T-cell (primary cell): ENCODE measurements at places on chromosomes 2 and 18. TPM values are rescaled to one million over a fixed set of nuclear protein-coding genes. Genes with fewer than 3 reads are reported as not detected.

The ANKRD30B gene
- not detected for total RNA-seq

DNA sequence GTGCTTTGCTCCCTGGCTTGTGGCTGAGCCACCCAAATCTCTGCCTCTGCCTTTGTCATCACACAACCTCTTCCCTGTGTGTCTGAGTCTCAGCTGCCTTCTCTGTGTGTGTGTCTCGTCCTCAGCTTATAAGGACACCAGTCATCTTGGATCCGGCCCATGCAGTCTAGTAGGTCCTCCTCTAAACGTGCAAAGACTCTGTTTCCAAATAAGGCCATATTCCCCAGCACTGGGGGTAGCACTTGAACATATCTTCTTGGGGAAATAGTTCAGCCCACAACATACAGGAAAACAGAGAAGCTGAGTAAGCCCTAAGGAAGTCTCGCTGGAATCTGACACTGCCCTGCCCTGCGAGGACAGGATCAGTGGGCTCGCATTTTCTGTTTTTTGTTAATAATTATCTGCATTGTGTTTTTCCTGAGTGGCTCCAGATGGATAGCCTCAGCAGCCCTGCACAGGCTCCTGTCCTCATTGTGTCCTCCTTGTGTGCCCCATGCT, 42.1 kb downstream of the MTCL1 start:
- H3K27ac ChIP-seq: no peak overlapping the region
- H3K36me3 ChIP-seq: no peaks in the 10 kb centered on the region
- H3K4me3 ChIP-seq: no peak overlapping the region

The ST6GAL2 gene
- total RNA-seq: 0.10 TPM

The SPRED2 gene
- 1.2 TPM for total RNA-seq

The DOK6 gene
- 0.03 TPM for total RNA-seq

The GALR1 gene
- not detected for total RNA-seq

DNA sequence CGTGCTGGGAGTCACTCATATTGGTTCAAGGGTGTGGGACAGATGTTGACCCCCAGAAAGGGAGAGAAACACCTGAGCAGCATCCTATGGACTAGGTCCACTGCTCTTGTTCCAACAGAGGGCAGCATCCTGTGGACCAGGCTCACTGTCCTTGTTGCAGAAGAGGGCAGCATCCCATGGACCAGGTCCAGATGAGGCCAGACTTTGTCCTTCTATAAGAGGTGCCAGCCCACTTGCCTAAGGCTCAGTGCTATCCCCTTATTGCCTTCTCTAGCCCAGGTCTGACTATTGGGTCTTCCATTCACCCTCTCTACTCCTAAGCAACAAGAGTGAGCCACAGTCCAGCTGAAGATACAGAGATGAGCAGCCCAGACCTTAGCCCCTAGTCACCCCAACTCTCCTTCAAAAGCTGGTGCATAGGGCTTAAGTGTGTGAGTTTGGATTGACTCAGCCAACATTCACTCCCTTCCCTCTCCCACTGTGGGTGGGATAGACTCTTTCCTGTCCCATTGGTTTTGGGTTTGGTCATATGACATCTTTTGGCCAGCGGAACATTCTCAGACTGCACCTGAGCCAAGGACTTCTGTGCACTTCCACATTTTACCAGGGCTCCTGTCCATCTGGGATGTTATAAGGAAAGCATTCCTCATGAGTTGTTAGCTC, 132.4 kb upstream of the GPC1 start:
- H3K27ac ChIP-seq: no peak overlapping the region
- H3K4me1 ChIP-seq: no peaks in the 10 kb centered on the region
- peaks cover 49% of the 10 kb centered on the region for H3K27me3 ChIP-seq
- DNase-seq: no peak
- no peaks in the 10 kb centered on the region for H3K36me3 ChIP-seq
- H3K4me3 ChIP-seq: no peak overlapping the region

The KCNK3 gene
- total RNA-seq: not detected

The NMUR1 gene
- 3.0 TPM for total RNA-seq

DNA sequence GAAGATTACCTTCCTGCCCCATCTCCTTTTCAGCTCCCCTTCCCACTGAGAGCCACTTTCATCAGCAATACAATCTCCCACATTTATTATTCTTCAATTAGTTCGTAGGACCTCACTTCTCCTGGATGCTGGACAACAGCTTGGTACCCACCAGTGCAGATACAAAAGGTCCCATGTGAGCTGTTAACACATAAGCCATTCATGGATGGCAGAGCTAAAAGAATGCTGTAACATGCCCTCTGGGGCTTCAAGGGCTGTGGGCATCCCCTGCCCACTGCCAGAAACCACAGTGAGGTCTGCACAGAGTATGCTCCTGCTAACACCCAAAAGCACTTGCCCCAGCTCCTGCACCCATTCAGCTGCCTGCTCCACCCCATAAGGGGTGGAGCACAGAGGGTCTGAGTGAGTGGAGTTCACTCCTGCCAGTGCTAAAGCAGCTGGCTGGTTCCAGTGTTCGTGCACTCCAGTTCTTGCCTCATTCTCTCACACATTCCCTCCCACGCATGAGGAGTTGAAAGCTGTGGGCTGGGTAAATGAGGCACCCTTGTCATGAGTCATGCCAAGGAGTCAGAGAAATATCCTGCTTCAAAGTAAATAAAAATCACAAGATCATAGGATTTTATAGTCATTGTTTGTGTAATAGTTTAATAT, 305.9 kb upstream of the TMEFF2 start:
- no peaks in the 10 kb centered on the region for H3K36me3 ChIP-seq
- H3K27me3 ChIP-seq: no peaks in the 10 kb centered on the region
- H3K27ac ChIP-seq: no peak overlapping the region
- H3K4me1 ChIP-seq: no peaks in the 10 kb centered on the region
- no peak overlapping the region for H3K4me3 ChIP-seq
- no peak for DNase-seq

The LYG1 gene
- total RNA-seq: 3.3 TPM

DNA sequence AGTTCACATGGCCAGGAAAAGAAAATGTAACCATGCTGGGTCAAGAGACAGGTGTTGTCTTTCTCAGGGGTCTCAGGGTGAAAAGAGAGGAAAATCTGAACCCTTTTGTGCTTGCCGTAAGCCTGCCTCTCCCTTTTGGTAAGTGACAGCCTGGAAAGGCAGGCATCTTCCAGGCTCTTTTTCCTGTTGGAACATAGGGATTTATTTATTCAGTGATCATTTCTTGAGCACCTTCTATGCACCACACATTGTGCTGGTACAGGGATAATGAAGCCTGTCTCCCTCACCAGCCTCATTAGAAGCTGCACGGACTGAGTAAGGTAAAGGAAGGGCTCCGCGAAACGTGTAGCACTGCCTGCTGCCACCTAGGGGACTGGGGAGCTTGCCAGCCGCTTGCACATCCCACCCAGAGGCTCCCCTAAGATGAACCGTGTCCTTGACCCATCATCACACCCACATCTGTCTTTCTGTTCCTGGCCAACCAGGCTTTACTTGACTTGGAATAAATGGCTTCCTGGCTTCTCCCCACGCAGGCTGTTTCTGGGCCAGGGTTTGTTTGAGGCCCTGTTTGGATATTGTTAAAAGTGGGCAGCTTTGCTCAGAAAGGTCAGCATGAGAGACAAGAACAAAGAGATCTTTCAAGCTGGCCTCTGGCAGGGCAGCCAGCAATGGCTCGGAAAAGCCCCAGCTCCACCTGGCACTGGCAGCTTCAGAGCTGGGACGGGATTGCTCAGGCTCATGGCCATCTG, 73.3 kb upstream of the MCFD2 start:
- peaks cover 12% of the 10 kb centered on the region for H3K4me1 ChIP-seq
- no peaks in the 10 kb centered on the region for H3K27me3 ChIP-seq
- DNase-seq: no peak

The RESP18 gene
- not detected for total RNA-seq

- H3K4me3 ChIP-seq: no peak overlapping the region
- peak; percentile 66 for DNase-seq
- no peaks in the 10 kb centered on the region for H3K4me1 ChIP-seq
- H3K36me3 ChIP-seq: peaks cover 19% of the 10 kb centered on the region
- H3K27me3 ChIP-seq: no peaks in the 10 kb centered on the region
These were observed 39.2 kb downstream of the BIN1 start for GRCh38 chr2:127067620-127068350.

- DNase-seq: no peak
- H3K4me1 ChIP-seq: no peaks in the 10 kb centered on the region
- no peaks in the 10 kb centered on the region for H3K27me3 ChIP-seq
These were observed 224.5 kb downstream of the SLC4A3 start for GRCh38 chr2:219851801-219852481.

The EPB41L3 gene
- total RNA-seq: 3.6 TPM

DNA sequence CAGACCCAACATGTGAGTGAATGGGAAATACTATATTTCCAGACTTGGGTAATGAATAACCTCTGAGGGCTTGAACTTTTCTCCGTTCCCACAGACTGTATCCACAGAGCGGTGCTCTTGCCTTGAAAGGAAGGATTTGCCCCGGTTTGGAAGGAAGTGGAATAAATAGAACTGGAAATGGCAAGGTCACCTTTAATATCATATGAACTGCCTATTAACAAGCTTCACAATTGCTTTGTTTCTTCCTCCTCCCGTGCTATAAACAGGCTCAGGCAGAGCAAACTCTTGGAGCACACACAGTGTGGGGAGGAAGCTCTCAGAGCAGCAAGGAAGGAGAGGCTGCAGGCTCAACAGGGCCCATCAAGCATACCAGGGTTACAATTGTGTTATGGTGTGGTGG, 28.5 kb upstream of the DARS1 start:
- H3K4me3 ChIP-seq: no peak overlapping the region
- H3K36me3 ChIP-seq: no peaks in the 10 kb centered on the region
- peaks cover 3% of the 10 kb centered on the region for H3K4me1 ChIP-seq
- H3K27me3 ChIP-seq: no peaks in the 10 kb centered on the region

- no peaks in the 10 kb centered on the region for H3K36me3 ChIP-seq
- no peak for DNase-seq
- H3K27ac ChIP-seq: no peak overlapping the region
- H3K27me3 ChIP-seq: no peaks in the 10 kb centered on the region
These were observed 404.8 kb upstream of the ACVR2A start for GRCh38 chr2:147439986-147440385.

- no peaks in the 10 kb centered on the region for H3K36me3 ChIP-seq
- H3K4me1 ChIP-seq: no peaks in the 10 kb centered on the region
- H3K4me3 ChIP-seq: no peak overlapping the region
These were observed 8.7 kb upstream of the RPRD1A start for GRCh38 chr18:36075862-36076587.

DNA sequence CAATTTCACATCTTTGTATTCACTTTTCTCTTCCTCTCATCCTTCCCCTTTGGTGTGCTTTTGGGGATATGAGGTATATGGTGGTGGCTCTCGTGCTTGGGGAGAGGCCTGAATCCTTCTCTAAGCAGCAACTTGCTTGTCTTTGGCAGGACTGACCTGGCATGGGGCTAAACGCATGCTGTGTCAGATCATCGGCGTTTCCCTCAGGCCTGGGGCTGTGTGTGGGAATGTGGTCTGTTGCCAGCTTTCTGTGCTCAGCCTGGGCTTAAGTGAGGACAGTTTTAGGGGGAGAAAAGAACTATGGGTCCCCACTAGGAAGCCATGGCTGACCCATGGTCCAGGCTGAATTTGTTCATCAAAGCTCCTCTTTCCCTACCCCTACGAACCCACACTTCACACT, 60.7 kb downstream of the TET3 start:
- no peak overlapping the region for H3K4me3 ChIP-seq
- no peak for DNase-seq
- H3K4me1 ChIP-seq: peaks cover 8% of the 10 kb centered on the region
- peaks cover 9% of the 10 kb centered on the region for H3K36me3 ChIP-seq
- H3K27me3 ChIP-seq: no peaks in the 10 kb centered on the region

GRCh38 chr18:24231773-24232735, 93.2 kb downstream of the CABYR start:
- no peak for DNase-seq
- no peaks in the 10 kb centered on the region for H3K27me3 ChIP-seq
- H3K4me3 ChIP-seq: no peak overlapping the region
- H3K4me1 ChIP-seq: no peaks in the 10 kb centered on the region

GRCh38 chr2:53475766-53476165, 291.8 kb upstream of the CHAC2 start:
- no peak for DNase-seq
- H3K4me1 ChIP-seq: no peaks in the 10 kb centered on the region
- H3K36me3 ChIP-seq: no peaks in the 10 kb centered on the region
- no peak overlapping the region for H3K27ac ChIP-seq
- no peaks in the 10 kb centered on the region for H3K27me3 ChIP-seq

- H3K4me3 ChIP-seq: no peak overlapping the region
- no peak overlapping the region for H3K27ac ChIP-seq
- H3K36me3 ChIP-seq: no peaks in the 10 kb centered on the region
- H3K4me1 ChIP-seq: no peaks in the 10 kb centered on the region
- DNase-seq: no peak
These were observed 30.5 kb upstream of the NCKAP5 start for GRCh38 chr2:133598769-133599168.

DNA sequence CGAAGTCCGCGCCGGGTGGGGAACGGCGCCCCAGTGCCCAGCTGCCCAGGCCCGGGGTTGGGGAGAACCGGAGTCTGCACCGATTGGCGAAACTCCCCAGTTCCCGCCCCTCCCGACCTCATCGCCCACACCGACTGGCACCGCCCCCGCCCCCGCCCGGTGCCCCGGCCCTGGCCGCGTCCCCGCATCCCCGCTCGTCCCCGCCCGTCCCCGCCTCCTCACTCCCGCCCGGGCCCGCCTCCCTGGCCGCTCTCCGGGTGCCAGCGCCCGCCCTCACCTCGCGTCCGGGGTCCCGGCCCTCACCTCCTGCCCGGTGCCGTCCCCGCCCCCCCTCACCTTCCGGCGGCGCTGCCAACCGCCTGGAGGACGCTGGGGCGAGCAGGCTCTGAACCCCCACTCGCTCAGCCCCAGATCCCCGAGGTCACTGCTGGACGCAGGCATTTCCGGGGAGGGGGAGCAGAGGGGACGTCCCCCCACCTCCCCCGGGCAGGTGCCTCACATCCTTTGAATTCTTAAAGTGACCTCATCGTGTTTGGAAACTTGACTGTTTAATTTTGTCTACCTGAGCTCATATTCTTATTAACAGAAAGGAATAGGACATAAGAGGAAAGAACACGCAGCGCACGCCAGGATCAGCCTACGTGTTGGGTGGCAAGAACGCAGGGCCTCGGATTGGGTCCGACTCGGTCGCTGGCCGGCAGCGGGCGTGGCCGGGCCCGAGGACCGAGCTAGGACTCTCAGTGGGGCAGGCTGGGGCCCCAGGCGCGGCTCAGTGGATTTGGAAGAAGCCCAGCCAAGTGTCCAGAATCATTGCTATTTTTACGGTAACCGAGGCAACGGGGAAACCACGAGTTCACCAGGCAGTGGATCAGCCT, at the start of gene FAM110C:
TSS of gene FAM110C (minus strand) at position 35 of the 875 bp plus-strand sequence. CDS start 120 bp downstream, outside the sequence.
- peak; percentile 27 for DNase-seq
- H3K36me3 ChIP-seq: no peaks in the 10 kb centered on the region
- H3K27me3 ChIP-seq: peaks cover 27% of the 10 kb centered on the region
- peaks cover 23% of the 10 kb centered on the region for H3K4me1 ChIP-seq
- H3K4me3 ChIP-seq: peak within 1 kb of the TSS; percentile 44
- H3K27ac ChIP-seq: peak within 1 kb of the TSS; percentile 18

GRCh38 chr2:15259356-15259756, 301.8 kb downstream of the NBAS start:
- no peaks in the 10 kb centered on the region for H3K36me3 ChIP-seq
- no peak overlapping the region for H3K27ac ChIP-seq
- H3K27me3 ChIP-seq: no peaks in the 10 kb centered on the region
- DNase-seq: no peak
- H3K4me3 ChIP-seq: no peak overlapping the region
- no peaks in the 10 kb centered on the region for H3K4me1 ChIP-seq
